A549 treated with CORT108297 at 1 μM for 4 hours (cell line): ENCODE measurements at places on chromosomes 3 and 15. TPM values are rescaled to one million over a fixed set of nuclear protein-coding genes. Genes with fewer than 3 reads are reported as not detected.

The GP5 gene
- total RNA-seq = not detected in 5 replicates

The GMPPB gene
- total RNA-seq = 14.9 to 22.0 TPM (median 20.4 TPM) in 5 replicates

The GOLGA6D gene
- 0.03 to 0.06 TPM (median 0.04 TPM) in 4 of 5 replicates, not detected in the other for total RNA-seq

The FAM227B gene
- total RNA-seq = 0.44 to 1.1 TPM (median 0.82 TPM) in 5 replicates

The CLRN1 gene
- not detected in 5 replicates for total RNA-seq

The CYP1A2 gene
- not detected in 5 replicates for total RNA-seq

The TPRA1 gene
- total RNA-seq = 36.1 to 60.5 TPM (median 52.5 TPM) in 5 replicates

The TTC14 gene
- total RNA-seq = 12.3 to 16.2 TPM (median 15.1 TPM) in 5 replicates

The HHATL gene
- total RNA-seq = not detected in 5 replicates

The DNAH12 gene
- 0.03 to 0.15 TPM (median 0.13 TPM) in 5 replicates for total RNA-seq

The ADIPOQ gene
- total RNA-seq = not detected in 5 replicates

The GOLGA8G gene
- total RNA-seq = not detected in 5 replicates

The HIGD2B gene
- not detected in 5 replicates for total RNA-seq

The PTH1R gene
- total RNA-seq = 0.51 to 1.1 TPM (median 0.67 TPM) in 5 replicates

The TMCC1 gene
- 10.7 to 15.7 TPM (median 11.3 TPM) in 5 replicates for total RNA-seq

The MORC1 gene
- not detected in 5 replicates for total RNA-seq

The WDR76 gene
- 11.5 to 14.3 TPM (median 12.0 TPM) in 5 replicates for total RNA-seq

The GOLGA8H gene
- total RNA-seq = 1.8 to 3.1 TPM (median 2.9 TPM) in 5 replicates

The ZNF385D gene
- 0.01 to 0.05 TPM (median 0.02 TPM) in 3 of 5 replicates, not detected in the others for total RNA-seq

The PRR20G gene
- 0.13 to 0.19 TPM (median 0.17 TPM) in 3 of 5 replicates, not detected in the others for total RNA-seq

The SNRPA1 gene
- 108 to 122 TPM (median 114 TPM) in 5 replicates for total RNA-seq

The GOLGA6L7 gene
- total RNA-seq = not detected in 5 replicates

The CHRFAM7A gene
- 4.5 to 7.5 TPM (median 7.2 TPM) in 5 replicates for total RNA-seq

The MCF2L2 gene
- 0.03 to 0.38 TPM (median 0.10 TPM) in 5 replicates for total RNA-seq

The SLCO2A1 gene
- total RNA-seq = 0.01 to 0.09 TPM (median 0.02 TPM) in 5 replicates

The ATP10A gene
- total RNA-seq = 7.2 to 8.6 TPM (median 7.3 TPM) in 5 replicates

The MCTP2 gene
- not detected in 5 replicates for total RNA-seq

The UBE3A gene
- 16.8 to 31.0 TPM (median 20.6 TPM) in 5 replicates for total RNA-seq

The CASR gene
- total RNA-seq = not detected in 5 replicates

The SLC9C1 gene
- not detected in 5 replicates for total RNA-seq

The GRK7 gene
- not detected in 5 replicates for total RNA-seq

The TRIM42 gene
- total RNA-seq = not detected in 5 replicates

The THPO gene
- 0.06 to 0.07 TPM in 2 of 5 replicates, not detected in the others for total RNA-seq

The DAPK2 gene
- total RNA-seq = 3.8 to 5.4 TPM (median 3.9 TPM) in 5 replicates
